GDM1 (cell line): ENCODE measurements at places on chromosomes 1 and 21.

GRCh38 chr1:211257826-211258225 lies 1.3 kb upstream of the RCOR3 start:
- no peak for DNase-seq

- peak; percentile 4 for DNase-seq
Observed at GRCh38 chr1:157626099-157626498, 28.2 kb upstream of the FCRL4 start.

- no peak for DNase-seq
Observed at GRCh38 chr1:245278846-245279245, 124.1 kb downstream of the KIF26B start.

GRCh38 chr1:88891951-88892340 lies 579 bp upstream of the GTF2B start:
- DNase-seq = no peak

DNA sequence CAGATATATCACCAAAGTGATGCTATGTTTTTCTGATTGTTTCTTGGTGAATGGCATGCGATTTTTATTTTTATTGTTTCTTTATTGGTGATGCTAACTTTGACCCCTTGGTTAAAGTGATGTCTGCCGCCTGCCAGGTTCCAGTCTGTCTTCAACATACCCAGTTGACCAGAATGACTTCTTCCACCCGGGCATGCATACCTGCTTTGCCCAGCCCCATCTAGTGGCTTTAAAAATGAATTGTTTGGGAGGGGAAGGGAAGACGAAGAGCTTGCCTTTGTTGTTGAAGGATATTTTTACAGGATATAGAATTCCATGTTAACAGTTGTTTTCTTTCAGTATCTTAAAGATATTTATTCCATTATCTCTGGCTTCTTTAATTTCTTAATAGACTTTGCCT lies 65.1 kb downstream of the ATG4C start:
- no peak for DNase-seq

DNA sequence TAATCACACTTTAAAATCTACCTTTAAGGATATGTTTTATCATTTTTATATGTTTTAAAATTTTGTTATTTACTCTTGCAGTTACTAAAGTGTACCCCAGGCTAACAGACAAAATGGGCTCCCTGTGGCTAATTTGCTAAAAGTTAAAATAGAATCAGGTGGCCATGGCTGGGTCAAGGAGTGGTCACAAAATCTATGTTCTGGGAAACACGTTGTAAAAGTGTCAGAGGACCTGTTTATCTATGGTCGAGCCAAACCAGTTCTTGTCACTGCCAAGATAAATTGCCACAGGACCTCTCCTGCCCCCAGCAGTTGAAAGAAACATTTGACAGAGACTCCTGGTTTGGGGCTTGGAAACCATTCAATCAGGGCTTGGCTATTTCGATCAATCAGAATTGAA lies 21.2 kb upstream of the TTLL7 start:
- DNase-seq = no peak

GRCh38 chr1:244665771-244666217 lies 12.9 kb downstream of the DESI2 start:
- peak; percentile 13 for DNase-seq

GRCh38 chr1:16183179-16183578 lies 27.3 kb upstream of the EPHA2 start:
- no peak for DNase-seq

DNA sequence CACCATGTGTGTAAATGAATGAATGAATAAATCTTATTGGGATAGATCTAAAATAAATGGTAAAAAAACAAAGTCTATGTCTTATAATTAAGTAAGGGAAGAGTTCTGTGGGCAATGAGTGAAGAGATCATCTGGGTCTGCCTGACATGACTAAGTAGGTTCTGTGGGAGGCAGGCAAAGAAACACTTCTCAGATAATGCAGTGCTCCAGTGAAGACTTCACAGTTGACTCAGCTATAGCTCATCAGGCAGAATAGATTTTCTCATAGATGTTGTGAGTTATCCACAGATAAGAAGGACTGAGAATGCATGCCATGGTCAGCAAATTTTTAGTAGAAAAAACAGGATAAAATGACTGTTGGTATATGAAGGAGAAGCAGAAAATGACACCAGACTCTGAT lies 12.4 kb downstream of the KRTAP22-2 start:
- DNase-seq = no peak

DNA sequence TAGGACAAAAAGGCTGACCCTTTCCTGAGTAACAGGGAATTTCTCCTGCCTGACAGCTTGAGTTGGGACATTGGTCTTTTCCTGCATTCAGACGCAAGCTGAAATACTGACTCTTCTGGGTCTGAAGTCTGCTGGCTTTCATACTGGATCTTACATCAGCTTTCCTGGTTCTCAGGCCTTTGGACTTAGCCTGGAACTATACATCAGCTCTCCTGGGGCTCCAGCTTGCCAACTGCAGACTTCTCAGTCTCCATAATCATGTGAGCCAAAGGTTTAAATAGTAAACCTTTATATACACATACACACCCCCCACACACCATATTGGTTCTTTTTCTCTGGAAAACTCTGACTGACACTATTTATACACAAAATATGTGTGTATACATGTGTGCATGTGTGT lies 59.0 kb upstream of the KCND3 start:
- no peak for DNase-seq

DNA sequence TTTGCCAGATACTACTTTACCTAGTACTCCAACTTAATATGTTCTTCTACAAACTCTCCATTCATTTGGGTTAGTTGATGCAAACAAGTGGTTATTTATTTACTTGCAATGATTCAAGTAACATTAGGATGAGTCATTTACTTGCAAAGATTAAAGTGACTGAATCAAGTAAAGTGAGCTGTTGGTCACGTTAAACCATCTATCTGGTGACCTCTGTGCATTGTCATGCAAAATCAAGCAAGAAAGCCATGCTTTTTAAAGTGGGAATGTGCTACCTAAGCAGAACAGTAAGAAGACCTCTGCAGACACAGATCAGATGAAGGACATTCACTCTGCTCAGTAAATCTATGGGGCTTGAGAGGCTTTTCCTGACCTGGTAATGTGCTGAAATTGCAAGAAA lies 254.7 kb downstream of the LRRIQ3 start:
- no peak for DNase-seq

DNA sequence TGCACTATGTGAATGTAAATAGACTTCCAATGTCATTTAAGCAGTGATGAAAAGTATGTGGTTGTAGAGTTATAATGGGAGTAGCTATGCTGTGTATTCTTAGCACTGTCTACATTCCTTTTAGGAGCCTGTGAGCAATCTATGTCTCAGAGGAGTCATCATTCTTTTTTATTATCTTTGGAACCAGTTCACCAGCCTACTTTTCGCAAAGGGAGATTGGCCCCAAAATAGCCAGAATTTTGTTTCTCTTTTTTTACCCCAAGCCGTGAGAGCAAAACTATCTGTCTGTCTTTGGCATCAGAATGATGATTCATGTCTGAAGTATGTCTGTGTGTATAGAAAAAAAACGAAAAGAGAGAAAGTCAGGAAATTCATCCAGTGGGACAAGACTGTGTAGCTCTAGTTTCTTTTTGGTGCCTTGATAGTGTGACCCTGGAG lies 44.2 kb downstream of the OSBPL9 start:
- DNase-seq = no peak

DNA sequence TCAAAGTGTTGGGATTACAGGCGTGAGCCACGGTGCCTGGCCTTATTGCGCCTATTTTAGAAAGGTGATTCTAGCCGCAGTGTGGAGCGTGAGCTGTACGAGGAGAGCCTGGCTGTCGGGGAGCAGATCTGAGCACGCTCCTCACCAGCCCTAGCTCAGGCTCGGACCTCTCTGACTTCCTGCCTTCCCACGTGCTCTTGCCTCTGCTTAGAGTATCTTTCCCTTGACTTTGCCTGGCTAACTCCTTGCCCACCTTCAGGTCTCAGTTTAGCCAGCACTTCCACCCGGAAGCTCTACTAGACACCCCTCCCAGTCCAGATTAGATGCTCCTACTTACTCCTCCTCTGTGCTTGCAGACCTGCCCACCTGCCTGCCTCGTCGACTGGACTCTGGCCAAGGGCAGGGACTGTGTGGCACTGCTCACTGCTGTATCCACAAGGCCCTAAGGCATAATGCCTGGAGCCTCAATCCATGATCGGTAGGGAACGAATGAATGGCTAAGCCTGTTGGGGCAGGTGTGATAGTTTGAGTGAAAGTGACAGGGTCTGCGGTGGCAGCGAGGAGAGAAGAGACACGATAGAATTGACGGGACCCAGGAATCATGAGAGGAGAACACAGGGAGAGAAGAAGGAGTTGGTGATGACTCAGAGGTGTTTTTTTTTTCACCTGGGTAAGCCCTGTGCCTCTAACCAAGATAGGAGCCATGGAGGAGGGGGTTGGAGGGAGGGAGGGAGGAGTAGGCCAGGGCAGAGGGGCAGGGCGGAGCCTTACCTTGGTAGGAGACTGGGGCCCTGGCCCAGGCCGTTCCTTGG lies 28.1 kb upstream of the WASF2 start:
- no peak for DNase-seq

GRCh38 chr21:44995343-44995941 lies 55.6 kb downstream of the SLX9 start:
- no peak for DNase-seq

- DNase-seq = no peak
Observed at GRCh38 chr1:20074055-20074724, 4.2 kb downstream of the PLA2G5 start.

DNA sequence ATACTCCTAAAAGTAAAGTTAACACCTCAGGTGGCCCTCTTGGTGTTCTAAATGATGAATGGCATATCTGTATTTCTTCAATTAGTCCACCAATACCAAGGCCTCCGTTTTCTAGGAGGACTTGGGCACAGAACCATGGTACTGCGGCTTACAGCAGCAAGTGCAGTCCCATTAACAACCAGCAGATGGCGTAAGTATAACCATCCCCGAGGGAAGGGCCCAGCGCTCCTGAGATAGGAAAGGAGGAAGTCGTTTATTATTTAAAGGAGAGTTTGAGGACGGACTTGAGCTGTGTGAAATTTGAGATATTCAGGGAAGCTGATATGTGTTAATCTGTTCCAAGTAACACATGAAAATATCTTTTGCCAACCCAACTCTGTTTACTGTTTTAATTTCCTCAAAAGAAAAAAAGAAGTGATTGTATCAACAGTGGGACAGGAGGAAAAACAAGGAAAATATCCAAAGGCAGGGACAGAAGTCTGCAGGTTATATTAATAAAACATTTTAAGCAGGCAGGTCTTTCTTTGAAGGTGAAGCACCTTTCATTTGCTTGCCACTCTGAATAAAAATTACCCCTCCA lies 37.7 kb upstream of the KCNJ15 start:
- peak; percentile 63 for DNase-seq

DNA sequence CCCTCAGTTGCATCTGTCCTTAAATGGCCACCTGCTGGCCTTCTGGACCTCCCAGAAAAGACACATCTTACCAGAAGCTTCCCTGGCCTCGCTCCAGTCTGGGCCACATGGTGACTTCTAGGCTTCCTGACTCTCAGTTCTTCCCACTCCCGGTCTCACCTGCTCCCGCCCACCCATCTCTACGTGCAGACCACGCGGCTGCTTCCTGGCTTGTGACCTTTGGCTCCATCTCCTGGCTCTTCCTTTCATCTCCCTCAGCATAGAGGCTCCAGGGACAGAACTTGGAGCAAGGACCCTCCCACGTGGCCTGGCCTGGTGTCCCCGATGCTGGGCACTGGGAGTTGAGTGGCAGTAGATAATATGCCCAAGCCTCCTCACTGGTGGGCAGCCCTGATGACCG lies 124.9 kb upstream of the IRF2BP2 start:
- no peak for DNase-seq

DNA sequence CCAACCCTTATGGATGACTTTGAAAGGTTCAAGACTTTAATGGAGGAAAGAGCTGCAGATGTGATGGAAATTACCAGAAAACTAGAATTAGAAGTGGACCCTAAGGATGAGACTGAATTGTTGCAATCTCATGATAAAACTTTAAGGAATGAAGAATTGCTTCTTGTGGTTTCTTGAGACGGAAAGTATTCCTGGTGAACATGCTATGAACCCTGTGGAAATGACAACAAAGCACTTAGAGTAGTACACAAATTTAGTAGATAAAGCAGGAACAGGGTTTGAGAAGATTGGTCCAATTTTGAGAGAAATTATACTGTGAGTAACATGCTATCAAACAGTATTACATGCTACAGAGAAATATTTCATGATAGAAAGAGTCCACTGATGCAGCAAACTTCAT lies 215.4 kb downstream of the OMA1 start:
- no peak for DNase-seq

- DNase-seq = no peak
Observed at GRCh38 chr1:16451841-16452528, 11.5 kb downstream of the NECAP2 start.

GRCh38 chr1:87501738-87502137 lies 173.1 kb downstream of the LMO4 start:
- DNase-seq = no peak

- DNase-seq = no peak
Observed at GRCh38 chr1:164759979-164760469, 201.0 kb downstream of the PBX1 start.

- DNase-seq = no peak
Observed at GRCh38 chr1:68379085-68379478, 70.7 kb downstream of the RPE65 start.

GRCh38 chr1:115654663-115655305 lies 13.0 kb downstream of the VANGL1 start:
- DNase-seq = peak; percentile 80

- DNase-seq = no peak
Observed at GRCh38 chr1:68221980-68222373, 10.3 kb downstream of the WLS start.

DNA sequence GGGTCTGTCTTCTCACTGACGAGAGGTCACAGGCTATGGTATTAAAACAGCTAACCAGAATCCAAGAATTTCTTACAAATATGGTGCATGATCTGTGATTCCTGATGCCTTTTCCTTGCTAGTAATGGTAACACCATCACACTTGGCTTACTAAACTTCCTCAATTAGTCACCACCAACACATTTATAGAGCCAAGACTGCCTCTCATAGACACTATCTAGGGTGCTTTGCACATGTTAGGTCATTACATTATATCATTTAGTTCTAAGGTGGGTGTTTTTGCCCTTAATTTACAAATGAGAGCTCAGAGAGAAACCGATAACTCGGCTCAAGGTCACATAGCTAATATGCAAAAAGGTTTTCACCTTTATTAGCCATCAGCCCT lies 8.7 kb downstream of the KIF21B start:
- no peak for DNase-seq

DNA sequence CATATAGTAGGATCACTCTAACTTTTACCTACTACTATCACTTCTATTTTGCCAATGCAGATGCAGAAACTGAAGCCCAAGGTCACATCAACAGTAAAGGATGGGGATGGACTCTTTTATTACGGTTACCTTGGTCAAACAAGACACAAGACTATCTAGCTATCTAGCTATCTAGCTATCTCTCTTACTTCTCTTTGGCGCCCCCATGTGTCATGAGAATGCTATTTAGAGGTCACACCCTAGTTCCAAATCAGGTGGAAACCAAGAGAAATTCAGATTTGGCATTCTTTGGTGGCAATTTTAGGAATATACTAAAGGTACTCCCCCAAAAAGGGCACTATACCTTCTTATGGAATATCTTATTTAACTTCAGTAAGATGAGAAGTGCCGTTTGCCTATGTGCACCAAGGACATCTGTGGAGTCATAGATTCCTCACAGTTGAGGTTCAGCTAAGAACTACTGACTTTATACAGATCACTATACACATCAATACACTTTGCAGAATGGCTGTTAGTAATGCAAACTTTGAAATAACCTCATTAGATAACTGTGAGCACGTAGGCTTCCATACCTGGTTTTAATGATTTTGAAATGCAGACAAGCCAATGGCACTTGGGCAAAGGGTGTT lies 6.7 kb downstream of the ZNF648 start:
- DNase-seq = no peak
